ENCODE measurements at places on chromosomes 2 and 18.

DNA sequence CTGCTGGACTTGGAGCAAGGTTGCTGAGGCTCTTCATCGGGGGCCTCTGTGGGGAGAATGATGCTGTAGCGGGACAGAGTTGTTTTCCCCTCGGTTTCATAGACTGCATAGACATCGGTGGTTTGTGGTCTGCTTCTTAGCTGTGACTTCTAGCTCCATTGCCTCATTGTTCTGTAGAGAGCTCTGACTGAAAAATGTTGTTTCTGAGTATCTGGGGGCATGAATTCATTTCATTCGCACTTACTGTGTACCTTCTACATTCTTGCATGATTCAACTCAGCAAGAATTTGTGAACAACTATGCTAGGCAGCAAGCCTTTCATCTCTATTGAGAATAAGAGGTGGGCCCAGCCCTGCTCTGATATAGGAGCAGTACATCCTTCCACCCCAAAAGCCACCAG is 406.8 kb downstream of the NBAS start:
- no peak for DNase-seq

DNA sequence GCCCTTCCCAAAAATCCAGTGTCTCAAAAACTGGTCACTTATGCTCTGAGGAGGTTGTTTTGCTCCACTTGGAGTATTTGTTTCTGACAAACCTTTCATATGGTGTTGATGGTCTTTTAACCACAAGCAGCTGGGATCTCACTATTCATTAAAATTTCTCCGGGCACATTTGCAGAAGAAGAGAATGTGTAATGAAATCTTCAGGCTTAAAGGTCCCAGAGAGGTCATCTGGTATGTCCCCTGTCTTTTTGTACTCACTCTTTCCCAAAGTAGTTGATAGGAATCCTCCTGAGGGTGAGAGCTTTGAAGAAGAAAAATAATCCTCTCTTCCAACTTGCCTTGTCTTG is 430.8 kb downstream of the SETBP1 start:
- DNase-seq = no peak

- DNase-seq = no peak
Measured at GRCh38 chr18:74632856-74633255, 35.2 kb downstream of the ZNF407 start.

DNA sequence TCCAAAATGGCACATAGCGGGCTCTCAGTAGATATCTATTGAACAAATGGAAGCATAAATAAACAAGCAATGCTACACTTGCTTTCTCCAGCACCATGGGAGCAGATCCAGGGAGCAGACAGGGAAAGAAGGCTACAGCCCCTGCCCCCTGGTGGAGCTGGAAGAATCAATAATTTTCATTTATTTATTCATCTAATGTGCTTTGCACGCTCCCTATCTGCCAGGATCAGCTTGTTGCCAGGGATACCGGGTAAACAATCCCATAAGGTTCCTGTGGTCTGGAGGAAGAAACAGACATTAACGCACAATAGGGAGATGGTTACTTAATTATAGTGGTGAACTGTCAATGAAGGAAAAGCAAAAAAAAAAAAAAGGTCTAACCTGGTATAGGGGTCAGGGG is 40.1 kb upstream of the CLASP1 start:
- no peak for DNase-seq

DNA sequence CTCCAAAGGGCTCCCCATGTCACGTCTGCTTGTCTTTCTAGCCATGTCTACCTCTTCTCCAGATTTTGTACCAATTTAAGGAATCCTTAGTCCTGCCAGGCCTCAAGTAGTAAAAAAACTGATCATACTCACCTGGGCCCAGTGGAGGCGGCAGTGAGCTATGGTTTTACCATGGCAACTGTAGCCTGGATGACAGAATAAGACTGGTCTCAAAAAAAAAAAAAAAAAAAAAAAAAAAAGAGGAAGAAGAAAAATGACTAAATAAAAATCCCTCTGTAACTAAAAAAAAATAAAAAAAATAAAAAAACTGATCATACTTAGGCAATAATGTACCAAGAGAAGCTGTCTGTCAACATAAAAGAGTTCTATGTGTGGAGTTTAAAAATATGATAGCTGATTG is 221.6 kb downstream of the NR4A2 start:
- DNase-seq = no peak

- DNase-seq = no peak
Measured at GRCh38 chr18:24055009-24055804, 40.7 kb downstream of the TTC39C start.

GRCh38 chr18:57644540-57644939 is 22.9 kb upstream of the NARS1 start:
- DNase-seq = no peak

GRCh38 chr18:3086871-3087270 is 73.9 kb upstream of the LPIN2 start:
- DNase-seq = no peak

DNA sequence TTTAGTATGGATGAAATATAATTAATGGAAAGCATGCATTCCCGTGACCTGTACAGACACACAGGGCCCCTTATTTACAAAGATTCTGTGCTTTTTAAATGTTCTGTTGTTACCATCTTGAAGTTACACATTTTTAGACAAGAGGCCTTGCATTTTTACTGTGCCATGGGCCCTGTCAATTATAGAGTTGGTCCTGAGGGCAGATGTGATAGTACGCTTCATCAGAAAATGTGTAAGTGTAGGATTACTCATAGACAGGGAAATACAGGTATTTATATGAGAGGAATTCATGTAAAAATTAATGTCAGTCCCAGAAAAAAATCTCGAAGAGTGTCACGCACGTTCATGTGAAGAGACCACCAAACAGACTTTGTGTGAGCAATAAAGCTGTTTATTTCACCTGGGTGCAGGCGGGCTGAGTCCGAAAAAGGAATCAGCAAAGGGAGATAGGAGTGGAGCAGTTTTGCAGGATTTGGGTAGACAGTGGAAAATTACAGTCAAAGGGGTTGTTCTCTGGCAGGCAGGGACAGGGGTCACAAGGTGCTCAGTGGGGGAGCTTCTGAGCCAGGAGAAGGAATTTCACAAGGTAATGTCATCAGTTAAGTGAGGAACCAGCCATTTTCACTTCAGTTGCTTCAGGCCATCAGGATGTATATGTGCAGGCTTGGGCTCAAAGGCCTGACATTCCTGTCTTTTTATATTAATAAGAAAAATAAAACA is 12.2 kb upstream of the ALPK2 start:
- no peak for DNase-seq

GRCh38 chr18:62877411-62878221 is 162.3 kb downstream of the PHLPP1 start:
- no peak for DNase-seq

DNA sequence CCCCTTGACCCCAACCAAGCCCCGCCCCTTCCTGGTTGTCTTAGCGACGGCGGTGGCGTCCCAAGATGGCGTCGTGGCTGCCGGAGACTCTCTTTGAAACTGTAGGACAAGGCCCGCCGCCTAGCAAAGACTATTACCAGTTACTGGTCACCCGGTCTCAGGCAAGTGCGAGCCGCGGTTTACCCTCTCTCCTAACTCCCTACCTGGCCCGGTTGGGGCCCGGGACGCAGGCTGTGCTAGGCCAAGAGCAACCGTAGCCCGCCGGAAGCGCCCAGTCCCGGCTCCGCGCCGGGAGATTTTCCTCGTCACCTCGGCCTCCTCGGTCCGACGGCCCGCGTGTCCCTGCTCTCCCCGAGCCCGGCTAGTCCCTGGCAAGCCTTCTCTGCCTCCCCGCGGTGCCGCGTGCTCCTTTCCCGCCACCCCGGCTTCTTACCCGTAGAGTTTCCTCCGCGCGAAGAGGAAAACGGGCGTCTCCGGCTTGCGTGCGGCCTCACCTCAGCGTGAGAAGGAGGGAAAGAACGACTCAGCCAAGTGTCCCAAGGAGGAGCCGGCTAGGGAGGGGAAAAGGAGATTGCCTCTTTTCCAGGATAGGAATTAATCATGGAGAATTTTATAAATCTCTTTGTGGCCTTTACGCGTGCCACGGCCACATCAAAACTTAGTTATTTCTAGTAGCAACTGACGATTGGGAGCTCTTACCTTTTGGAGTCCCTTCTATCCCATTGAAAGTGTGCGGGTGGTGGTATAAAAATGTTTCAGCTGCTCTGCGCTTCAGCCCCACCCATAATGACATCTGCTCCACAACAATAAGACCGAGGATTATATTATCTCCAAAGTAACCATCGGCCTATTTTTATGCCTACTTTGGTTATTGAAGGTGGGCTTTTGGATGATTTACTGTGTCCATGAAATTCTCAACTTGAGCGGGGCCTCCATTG is at the start of gene FBXO36:
FBXO36 (plus strand) TSS at position 55 of the 938 bp plus-strand sequence; CDS start at position 66, 11 bp downstream.
- no peak for DNase-seq

DNA sequence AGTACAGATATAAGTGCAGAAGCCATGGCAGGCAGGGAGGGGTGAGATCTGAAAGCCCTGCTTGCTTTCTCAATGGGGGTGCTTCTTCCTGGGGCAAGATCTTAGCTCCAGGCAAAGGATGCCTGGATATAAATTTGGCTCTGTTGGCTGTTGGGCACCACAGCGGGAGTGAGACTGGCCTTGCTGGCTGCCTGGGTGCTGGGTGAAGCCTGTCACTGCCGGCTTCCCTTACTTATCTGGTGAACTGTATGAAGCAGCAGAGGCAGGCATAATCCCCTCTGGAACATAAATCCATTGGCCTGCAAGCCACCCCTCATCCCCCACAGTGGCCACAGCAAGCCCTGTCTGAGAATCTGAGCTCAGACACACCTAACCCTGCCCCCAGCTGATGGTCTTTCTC is 27.4 kb upstream of the SP140L start:
- no peak for DNase-seq

DNA sequence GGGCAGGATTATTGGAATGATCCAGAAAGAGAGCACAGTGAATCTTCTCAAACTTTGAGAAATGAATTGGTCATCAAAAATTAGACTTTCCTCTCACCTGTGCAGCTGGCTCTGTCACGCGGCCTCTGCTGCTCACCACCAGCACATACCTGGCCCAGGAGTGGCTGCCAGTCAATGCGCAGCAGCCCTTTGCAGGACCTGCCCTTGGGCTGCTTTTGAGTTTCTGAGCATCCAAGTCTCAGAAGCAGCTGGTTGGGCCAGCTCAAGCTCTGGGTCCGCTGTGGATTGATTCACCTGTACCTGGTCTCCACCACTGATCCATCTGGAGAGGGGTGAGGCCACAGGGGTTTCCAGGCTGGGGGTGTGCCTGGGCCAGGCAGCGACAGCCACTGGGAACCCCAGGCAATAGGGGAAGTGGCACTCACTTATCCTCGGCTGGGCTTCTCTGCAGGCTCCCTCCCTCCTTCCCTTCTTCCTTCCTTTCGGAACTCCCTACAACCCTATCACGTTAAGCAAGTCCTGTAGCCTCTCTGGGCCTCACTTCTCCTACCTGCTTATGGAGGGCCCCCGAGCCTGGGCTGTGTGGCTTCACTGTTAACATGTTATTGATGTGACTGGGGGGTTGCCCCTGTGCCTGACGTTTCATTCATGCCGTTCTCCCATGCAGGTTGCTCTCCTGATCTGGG is 48.1 kb downstream of the SH3BP4 start:
- DNase-seq = no peak
